ENCODE measurements at places on chromosomes 7 and 10.

- peak; percentile 81 for DNase-seq
These were observed 100.7 kb downstream of the NKX6-2 start for GRCh38 chr10:132685101-132685891.

DNA sequence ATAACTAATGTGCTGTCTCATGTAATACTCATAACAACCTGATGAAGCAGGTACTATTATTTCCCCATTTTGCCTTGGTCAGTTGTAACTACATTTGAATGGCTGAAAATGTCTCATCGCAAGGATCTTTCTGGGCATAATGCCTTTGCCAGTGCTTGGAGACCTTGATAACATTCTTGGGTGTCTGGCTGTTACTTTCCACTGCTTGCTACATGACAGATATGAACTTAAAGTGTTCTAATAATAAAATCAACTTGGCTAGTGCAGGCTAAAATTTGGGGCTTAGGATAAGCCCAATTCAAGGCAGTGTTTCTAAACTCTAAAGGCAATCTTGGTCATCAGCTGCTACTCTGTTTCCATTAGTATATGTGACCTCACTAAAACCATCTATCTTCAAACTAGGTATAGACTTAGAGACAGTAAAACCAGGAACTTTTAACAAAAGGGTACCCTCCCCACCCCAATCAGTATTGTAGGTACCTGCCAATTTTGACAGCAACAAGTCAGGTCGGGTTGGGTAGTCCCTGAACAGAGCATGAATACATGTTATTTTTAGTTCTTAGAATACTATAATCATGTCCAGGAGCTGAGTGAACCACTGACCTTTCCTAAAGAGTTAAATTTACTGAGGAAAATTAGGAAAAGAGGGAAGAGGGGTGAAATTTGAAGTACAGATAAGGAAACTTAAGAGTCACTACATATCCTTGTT, 68.2 kb upstream of the AHR start:
- no peak for DNase-seq

DNA sequence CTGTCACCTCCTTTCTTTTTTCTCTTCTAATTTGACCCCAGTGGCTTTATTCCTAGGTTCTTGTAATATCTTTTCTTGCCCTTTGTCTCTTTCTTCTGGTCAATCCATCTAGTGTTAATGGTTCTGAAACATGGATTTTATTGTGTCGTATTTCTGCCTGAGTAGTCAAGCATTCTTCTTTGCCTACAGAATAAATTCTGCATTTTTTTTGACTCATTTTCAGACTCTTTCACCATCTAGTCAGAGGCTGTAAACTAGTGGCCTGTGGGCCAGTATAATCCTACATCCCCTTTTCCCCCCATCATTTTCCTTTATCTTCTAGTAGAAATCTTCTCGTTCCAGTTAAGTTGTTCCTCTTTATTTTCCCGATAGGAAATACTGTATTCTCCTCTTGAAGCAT, 29.4 kb downstream of the LUC7L2 start:
- no peak for DNase-seq

GRCh38 chr10:58054881-58055280, 212.8 kb downstream of the IPMK start:
- no peak for DNase-seq

DNA sequence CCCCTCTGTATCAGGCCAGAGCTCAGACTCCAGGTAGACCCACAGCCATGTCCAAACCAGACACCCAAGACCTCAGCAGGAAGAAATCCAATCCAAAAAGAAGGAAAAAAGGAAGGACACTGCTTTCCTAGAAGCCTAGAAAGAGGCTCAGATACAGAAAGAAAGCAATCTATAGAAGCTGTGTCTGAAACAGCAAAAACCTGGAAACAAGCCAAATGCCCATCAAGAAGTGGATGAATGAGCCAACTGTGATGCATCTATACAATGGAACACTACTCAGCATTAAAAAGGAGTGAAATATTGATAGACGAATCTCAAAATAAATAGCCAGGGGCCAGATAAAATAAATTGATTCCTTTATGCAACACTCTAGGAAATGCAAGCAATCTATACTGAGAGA, 31.6 kb downstream of the GRB10 start:
- no peak for DNase-seq

DNA sequence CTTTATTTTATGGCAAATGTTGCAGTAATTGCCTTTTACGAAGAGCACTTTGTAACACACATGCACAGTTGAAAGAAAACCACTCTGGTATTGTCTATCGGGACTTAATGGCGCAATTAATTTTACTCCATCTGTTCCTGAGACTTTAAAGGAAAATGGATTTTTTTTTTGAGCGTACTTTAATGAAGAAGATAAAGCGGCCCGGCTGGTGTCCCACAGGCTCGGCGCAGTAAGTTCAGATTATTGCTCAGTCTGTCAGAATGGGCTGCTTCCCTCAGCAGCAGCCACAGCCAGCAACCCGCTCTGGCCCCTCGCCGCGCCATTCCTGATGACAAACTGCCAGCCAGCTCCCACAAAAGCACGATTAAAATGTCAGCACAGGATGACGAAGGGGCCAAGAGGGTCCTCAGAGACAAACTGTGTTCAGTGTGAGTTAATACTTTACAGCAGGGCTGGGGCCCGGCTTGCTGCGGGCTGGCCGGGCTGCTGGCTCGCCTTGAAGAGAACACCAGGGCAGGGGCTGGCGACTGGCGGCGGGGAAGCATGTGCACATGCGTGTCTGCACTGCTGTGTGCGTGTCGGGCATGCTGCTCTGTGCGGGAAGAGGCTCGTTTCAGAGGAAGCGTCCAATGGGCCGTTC, 501.0 kb upstream of the GALNT17 start:
- DNase-seq, result no peak

All from hepatic stellate cell (primary cell).